Endothelial cell of coronary artery (primary cell): ENCODE measurements at places on chromosomes 7 and 10. TPM values are rescaled to one million over a fixed set of nuclear protein-coding genes. Genes with fewer than 3 reads are reported as not detected.

The EN2 gene
- 0.09 TPM in 1 of 2 replicates, not detected in the other for total RNA-seq

The ANKRD61 gene
- total RNA-seq, result 0.09 and 0.18 TPM in 2 replicates

The MSS51 gene
- total RNA-seq, result 0.54 and 1.2 TPM in 2 replicates

The CAV2 gene
- 149 and 215 TPM in 2 replicates for total RNA-seq

The FXYD4 gene
- not detected in 2 replicates for total RNA-seq

The KCTD7 gene
- 4.1 and 6.1 TPM in 2 replicates for total RNA-seq

The PGAM2 gene
- not detected in 2 replicates for total RNA-seq

The ALOX5 gene
- total RNA-seq, result under 0.01 and 0.18 TPM in 2 replicates

The SPDYE8 gene
- not detected in 2 replicates for total RNA-seq

The TMEM176A gene
- total RNA-seq, result not detected in 2 replicates

The PLEKHS1 gene
- total RNA-seq, result not detected in 2 replicates

The VGF gene
- total RNA-seq, result under 0.01 TPM in 1 of 2 replicates, not detected in the other

The SLC26A3 gene
- not detected in 2 replicates for total RNA-seq

The HACD1 gene
- total RNA-seq, result 23.2 and 26.4 TPM in 2 replicates

The GNAI1 gene
- 13.4 and 21.4 TPM in 2 replicates for total RNA-seq

The BAMBI gene
- total RNA-seq, result 2.2 and 8.4 TPM in 2 replicates

The GCK gene
- 0.19 and 0.27 TPM in 2 replicates for total RNA-seq

The SLC18A3 gene
- under 0.01 TPM in 1 of 2 replicates, not detected in the other for total RNA-seq

The CALHM3 gene
- total RNA-seq, result not detected in 2 replicates

The COL17A1 gene
- 2.2 and 5.4 TPM in 2 replicates for total RNA-seq

The GOLGA7B gene
- total RNA-seq, result under 0.01 TPM in 1 of 2 replicates, not detected in the other

The ASCC1 gene
- total RNA-seq, result 23.0 and 26.9 TPM in 2 replicates

The CPEB3 gene
- total RNA-seq, result 0.81 and 0.94 TPM in 2 replicates

The EPHB6 gene
- 0.36 and 3.4 TPM in 2 replicates for total RNA-seq

The MMP21 gene
- total RNA-seq, result under 0.01 and 0.09 TPM in 2 replicates

The ITGB1 gene
- total RNA-seq, result 1,430 and 2,105 TPM in 2 replicates

The COL1A2 gene
- total RNA-seq, result 2.6 and 1,191 TPM in 2 replicates
